EL (cell line): ENCODE measurements at places on chromosomes 6 and 20.

- no peak for DNase-seq
Observed at GRCh38 chr20:8540466-8540865, 408.4 kb downstream of the PLCB1 start.

GRCh38 chr6:87641065-87641692 lies 51.2 kb downstream of the ORC3 start:
- no peak for DNase-seq

- no peak for DNase-seq
Observed at GRCh38 chr6:70336996-70337742, 34.3 kb upstream of the COL9A1 start.

DNA sequence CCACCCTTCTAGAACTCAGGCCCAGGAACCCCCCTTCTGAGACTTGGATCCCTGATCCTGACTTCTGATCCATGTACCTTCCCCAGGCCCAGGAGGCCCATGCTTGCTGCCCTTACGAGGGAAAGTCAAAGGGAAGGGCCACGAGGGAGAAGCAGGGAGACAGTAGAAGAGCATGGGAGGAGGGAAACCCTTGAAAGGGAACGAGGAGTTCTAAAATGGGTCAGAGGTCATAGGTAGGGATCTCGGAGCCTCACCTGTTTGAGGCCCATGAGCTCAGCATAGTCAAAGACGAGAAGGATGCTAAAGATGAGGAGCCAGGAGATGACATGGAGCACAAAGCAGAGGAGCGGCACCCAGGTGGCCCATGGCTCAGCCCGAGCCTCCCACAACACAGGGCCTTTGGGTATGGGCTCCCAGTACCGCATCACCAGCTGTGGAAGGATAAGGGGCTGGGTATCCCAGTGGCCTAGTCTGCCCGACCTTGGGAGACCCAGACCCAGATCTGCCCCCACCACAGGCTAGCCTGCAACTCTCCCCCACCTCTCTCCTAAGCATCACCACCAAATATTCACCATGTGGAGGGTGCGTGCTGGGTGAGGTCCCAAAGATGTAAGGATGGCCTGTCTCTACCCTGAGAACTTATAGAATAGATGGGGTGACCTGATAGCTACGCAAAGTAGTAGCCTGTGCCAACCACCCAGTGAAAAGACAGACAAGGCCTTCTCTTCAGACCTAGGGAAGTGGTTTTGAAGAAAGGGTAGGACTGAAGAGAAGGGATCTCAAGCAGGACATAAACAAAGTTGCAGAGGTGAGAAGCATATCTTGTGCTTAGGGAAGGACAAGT lies 1.5 kb downstream of the NRM start:
- no peak for DNase-seq

DNA sequence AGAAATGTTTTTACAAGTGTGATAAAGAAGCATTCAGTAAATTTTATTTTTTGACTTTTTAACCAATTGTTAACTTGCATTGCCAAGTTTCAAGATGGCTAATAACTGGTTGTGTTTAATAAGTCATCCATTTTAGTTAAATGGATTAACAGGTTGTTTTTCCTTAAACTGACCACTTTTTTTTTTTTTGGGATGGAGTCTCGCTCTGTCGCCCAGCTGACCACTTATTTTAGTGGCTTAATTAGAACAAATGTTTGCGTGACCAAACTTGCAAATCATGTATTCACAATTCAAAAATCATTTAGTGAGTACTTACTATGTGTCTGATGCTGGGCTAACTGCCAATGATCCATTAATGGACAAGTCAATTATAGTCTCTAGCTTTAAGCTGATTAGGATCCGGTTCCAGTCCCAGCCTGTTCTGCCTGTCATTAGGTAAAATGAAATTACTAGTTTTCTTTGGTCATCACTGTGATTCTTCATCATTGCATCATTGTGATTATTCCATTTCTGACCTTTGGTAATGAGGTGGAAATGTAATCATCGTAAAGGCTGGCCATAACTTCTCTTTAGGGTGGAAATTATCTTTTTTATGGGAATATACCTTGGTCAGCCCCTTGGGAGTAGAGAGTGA lies 729.2 kb upstream of the MARCKS start:
- DNase-seq = no peak

GRCh38 chr6:10180138-10181074 lies 234.5 kb downstream of the TFAP2A start:
- no peak for DNase-seq

DNA sequence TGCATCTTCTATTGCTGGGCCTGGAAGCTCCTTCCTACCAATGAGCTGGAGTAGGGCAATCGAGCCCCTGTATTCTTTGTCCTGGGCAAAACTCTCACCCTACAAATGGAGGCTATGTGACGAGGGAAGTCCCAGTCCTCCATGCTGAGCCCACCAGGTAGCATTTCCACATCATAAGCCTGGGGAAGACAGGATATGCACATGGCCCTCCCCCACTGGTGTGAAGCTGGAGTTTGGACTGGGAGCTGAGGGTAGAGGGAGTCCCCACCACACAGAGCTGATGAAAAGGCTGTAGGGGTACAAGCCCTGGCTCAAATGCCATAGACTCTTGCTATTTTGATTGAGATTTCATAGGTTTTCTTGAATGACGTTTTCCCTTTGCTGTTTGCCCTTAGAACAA lies 99.5 kb upstream of the FOXC1 start:
- DNase-seq = no peak

GRCh38 chr6:46661483-46661882 lies 8.7 kb downstream of the SLC25A27 start:
- DNase-seq = no peak

DNA sequence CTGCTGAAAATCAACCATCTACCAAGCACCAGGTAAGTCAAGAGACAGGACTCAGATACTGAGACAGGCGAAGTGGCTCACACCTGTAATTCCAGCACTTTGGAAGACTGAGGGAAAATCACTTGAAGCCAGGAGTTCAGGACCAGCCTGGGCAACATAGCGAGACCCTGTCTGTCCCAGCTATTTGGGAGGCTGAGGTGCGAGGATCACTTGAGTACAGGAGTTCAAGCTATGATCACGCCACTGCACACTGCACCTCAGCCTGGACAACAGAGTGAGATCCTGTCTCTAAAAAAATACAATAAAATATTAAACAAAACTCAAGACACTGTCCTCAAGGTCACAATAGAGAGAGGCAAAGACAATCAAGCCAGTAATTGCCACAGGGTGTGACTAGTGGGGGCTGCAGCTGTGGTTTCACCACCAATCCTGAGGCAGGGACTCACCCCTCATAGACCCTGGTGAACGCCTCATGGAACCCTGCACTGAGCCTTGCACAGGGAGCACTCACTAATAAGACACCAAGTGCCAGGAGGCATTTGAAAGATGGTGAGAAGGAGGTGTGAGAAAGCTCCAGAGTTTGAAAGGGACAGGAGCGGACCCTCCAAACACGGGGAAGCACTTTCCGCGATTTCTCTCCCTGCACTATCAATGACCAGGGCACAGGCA lies 1.7 kb downstream of the SNHG17 start:
- DNase-seq = no peak

DNA sequence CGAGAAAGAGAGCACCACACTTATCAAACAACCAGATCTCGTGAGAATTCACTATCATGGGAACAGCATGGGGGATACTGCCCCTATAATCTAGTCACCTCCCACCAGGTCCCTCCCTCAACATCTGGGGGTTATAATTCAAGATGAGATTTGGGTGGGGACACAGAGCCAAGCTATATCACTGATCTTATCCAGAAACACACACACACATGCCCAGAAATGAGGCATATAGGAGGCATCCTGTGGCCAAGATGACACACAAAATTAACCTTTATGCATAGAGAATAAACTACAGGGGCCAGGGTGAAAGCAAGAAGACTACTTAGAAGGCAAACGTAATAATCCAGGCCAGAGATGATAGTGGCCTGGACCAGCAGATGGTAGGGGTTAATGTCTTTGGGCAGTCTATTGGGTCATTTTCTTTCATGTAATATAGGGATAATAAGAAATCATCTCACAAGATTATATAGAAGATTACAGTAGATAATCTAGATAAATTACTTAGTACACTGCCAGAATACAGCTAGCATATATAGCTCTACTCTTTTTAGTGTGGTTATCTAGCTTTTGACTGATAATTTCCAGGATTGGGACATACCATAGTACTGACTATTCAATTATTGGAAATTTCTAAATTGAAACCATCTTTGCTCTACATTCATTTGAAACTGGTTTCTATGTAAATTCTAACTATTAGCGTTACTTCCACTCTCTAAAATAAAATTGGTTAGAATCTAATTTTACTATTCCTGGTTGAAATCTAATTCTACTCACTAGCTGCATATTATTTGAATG lies 20.0 kb downstream of the RNF144B start:
- DNase-seq = peak; percentile 61

DNA sequence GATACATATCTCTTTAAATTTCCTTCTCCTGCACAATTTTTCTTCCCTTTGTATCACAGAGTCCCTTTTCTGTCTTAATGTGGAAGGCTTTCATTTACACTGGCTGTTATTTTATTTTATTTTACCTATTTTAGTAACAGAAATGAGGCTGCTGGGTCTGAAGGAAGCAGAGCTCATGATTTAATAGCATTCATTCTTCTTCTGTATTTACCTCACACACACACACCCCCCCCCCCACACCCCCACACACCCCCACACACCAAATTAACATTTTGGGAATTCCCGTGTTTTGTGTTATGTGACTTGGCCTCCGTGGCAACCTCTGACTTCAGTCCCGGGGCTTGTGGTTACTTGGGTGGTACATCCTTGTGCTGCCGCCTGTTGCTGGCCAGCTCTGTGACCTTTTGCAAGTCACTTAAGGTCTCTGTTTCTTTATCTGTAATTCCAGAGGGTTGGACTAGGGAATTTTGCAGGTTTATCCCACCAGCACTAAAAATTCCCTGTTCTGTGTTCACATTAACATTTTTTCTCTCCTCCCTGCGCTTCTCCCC lies 108.8 kb downstream of the TIAM2 start:
- DNase-seq = peak; percentile 39

DNA sequence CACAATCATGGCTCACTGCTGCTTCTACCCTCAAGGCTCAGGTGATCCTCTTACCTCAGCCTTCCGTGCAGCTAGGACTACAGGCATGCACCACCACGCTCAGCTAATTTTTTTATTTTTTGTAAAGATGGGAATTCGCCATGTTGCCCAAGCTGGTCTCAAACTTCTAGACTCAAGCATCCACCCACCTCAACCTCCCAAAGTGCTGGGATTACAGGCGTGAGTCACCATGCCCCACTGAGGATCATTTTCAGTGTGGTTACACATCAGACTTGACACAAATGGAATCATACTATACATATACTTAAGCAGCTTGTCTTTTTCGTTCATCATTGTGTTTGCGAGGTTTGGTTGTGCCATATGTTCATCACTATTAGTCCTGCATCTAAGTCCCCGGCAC lies 26.6 kb downstream of the ZC3H12D start:
- DNase-seq = no peak

DNA sequence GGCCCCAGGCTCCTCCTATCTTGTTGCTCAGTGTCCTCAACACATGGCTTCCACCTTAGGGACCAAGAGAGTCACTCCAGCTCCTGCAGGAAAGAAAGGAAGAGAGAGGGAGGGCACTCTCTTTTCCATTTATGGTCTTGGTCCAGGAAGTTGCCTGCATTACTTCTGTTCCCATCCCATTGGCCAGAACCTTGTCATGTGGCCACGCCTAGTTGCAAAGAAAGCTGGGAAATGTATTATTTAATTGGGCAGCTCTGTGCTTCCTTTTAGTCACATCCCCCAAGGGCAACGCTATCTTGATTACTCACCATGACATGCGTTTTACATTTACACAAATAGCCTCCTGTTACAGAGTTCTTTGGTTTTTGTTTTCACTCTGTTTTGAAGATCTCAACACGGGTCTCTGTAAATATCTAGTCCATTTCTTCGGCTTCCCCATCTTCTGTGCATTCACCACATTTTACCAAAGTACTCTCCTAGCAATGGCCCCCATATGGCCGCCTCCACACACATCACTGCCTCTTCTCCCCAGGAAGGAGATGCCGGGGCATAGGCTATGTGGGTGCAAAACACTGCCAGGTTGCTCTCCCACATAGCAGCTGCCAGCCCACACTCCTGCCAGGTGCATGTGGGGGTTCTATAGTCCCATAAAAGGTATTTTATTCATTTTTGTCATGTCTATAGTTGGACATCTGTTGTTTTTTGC lies 35.7 kb upstream of the ZMYND8 start:
- DNase-seq = peak; percentile 98

- peak; percentile 37 for DNase-seq
Observed at GRCh38 chr6:140956571-140957369, 1176.0 kb upstream of the GJE1 start.

DNA sequence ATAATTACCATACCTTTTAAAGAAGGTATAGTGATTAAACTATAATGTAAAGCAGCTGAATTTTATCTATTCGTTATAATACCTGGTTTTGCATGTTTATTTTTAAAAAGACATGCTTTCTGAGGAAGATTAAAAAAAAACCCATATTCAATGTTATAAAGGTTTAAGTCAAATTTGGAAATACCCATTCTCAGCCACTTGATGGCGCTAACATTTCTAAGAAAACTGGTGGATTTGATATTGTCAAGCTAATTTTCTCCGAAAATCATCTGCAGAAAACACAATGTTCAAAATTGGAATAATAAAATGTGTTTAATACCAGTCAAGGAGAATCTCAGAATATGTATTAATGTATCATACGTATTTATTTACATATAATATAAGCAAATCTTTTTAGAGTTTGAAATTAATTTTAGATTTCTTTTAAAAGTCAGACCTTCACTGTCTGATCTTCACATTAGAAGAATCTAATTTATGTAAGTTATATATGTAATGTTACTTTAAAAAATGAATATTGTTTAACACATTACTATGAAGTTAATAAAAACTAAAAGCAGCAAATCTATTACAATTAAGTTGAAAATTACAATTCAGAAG lies 35.0 kb downstream of the SHPRH start:
- peak; percentile 41 for DNase-seq

DNA sequence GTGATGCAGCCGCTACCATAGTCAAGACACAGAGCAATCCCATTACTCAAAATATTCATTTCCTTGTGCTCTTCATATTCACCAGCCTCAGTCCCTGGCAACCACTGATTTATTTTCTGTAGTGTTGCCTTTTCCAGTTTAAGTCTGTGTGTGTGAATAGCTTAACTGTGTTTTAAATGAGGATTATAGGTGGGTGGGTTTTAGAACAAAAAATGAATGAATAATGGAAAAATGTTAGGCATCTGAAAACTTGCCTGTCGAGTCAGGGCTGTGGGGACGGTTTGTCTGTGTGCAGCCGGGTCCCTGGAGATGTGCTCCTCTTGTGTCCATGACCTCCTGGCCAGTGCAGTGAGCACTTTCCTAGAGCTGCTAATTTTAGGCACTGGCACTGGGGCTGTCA lies 27.1 kb downstream of the BANF2 start:
- no peak for DNase-seq
